ENCODE measurements at places on chromosomes 16 and 17.

GRCh38 chr17:67004181-67004580, 39.7 kb downstream of the CACNG4 start:
- DNase-seq, result no peak

DNA sequence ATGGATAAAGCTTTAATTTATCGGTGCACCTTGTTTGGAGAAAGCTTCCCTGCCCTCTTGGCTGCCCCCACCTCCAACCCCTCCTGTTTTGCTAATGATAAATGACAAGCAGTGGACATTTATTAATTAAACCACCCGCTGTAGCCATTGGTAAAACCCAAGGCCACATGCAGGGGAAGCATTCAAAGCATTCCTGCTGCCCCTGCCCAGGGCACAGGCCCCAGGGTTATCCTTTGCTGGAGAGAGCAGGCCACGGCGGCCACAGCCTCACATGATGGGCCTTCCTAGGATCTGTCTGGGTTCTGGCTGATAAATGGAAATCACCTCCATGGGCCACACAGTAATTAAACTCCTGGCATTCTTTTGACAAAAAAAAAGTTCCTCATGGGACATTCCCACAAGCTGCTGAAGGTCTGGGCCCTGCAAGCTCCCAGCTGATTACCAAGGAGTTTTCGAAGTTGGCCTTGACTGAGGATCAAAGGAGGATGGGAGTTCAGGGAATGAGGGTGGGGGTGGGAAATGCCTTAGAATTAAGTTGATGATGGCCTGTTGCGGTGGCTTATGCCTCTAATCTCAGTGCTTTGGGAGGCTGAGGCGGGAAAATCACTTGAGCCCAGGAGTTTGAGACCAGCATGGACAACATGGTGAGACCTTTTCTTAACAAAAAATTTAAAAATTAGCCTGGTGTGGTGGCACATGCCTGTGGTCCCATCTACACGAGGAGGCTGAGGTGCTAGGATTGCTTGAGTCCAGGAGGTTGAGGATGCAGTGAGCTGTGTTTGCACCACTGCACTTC, 35.5 kb downstream of the SOST start:
- no peak for DNase-seq

DNA sequence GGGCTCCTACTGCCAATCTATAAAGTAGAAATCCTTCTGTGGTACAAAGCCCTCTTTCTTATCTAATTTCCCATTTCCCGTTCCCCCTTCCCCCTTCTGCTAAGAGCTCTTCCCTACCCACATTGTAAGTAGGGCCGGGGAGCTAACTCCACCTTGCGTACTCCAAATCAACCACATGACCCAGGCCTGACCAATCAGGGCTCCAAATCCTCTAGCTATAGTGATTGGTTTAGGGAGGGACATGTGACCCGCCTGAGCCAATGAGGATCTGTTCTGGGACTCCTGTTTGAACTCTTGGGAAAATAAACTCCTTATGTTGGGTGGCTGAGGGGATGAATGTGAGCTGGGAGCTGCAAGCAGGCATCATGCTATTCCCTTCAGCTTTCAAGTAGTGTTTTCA, 40.9 kb upstream of the MEOX1 start:
- DNase-seq, result no peak

GRCh38 chr17:76493505-76494167, 7.6 kb downstream of the RHBDF2 start:
- no peak for DNase-seq

DNA sequence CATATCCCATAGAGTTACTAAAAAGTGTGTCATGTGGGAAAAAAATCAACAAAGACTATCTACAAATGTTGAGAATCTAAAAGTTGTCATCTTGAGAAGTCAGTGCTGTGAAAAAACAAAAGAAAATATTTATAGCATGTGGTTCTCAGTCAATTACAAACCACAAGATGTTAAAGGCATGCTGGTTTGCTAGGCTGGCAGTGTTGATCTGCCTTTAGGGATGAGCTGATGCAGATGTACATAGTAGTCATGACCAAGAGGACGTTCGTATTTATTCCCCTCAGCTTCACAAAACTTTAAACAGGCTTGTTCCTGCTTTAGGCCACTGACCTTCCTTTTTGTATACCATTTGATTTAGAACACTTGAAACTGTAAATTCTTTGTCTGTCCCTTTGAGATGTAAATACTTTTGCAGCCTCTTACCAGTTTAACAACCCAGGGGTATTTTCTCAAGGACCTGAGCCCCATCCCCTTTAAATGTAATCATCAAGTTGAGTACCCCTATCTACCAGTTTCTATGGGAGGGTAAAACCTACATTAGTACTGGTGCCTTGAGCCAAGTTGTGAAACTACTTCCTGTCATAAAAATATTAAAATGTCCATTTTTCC, 446.6 kb downstream of the KCNJ18 start:
- DNase-seq, result no peak

- peak; percentile 69 for DNase-seq
These were observed 33.3 kb downstream of the JPH3 start for GRCh38 chr16:87635541-87636049.

DNA sequence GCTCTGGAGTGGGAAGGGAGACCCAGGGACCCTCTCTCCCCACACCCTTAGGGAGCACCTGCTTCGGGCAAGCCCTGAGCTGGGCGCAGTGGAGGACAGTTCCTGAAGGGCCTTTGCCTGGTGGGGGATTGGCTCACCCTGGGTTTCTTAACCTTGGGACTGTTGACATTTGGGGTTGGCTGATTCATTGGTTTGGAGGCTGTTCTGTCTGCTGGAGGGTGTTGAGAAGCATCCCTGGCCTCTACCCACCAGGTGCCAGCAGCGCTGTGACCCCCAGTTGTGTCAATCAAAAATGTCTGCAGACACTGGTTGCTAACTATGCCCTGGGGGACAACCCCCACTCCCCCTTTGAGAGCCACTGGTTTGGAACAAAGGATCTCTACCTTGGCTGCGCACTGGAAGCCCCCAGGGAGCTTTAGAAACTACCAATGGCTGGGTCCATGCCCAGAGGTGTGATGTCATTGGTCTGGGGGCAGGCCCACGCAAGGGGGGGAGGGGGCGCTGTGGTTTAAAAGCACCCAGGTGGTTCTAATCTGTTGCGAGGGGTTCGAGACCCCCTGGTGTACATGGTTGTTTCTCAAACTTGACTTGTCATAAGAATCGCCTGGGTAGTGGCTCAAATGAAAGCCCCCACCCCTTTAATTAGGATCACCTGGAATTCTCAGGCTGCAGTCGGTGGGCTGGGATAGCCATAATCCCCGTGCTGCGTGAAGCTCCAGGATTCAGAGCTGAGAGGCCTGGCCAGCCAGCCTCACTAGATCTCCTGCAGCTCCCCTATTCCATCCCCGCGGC, 151.9 kb upstream of the GSE1 start:
- DNase-seq, result no peak

GRCh38 chr16:85750146-85750826, 610 bp downstream of the C16orf74 start:
- DNase-seq, result peak; percentile 55

DNA sequence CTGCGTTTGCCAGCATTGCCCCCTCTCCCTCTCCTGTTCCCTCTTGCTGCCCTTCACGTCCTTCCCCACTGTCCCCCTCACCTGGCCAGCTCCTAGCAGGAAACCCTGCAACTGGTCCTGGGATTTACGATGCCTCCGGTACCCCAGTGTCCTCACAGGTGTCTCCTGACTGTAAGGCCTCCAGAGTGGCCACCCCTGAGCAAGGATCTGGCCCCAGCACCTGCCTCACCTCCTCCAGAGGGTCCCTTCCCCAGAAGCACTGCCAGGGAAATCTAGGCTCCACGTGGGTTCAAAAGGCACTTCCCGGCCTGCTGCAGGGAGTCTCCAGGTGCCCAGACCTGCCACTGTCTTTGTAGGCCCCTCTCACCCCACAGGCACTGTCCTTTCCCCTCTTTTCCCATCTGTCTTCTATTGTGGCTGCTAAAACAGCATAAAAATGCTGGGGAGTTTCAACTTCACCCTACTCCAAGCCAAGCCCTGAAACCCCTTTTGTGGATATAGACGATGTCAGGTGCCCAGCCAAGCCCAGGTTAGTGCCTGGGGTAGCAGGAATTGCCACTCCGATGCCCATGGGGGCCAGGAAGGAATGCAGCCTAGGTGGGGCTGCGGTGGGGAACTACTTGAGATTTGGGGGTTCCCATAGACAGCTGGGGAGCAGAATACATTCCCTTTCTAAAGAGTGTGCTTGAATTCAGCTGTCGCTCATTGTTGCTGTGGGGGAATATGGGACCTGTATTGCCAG, 25.7 kb downstream of the RAB11FIP4 start:
- DNase-seq, result no peak

- no peak for DNase-seq
These were observed 65.3 kb downstream of the HS3ST3B1 start for GRCh38 chr17:14366199-14366598.

- peak; percentile 48 for DNase-seq
These were observed 17.6 kb downstream of the ZNF213 start for GRCh38 chr16:3152277-3152990.

- DNase-seq, result peak; percentile 69
These were observed 44.9 kb upstream of the PABPN1L start for GRCh38 chr16:88911136-88911945.

GRCh38 chr16:27230562-27231001, 27.3 kb downstream of the KDM8 start:
- peak; percentile 53 for DNase-seq

GRCh38 chr16:53971616-53972015, 267.7 kb downstream of the FTO start:
- no peak for DNase-seq

- DNase-seq, result no peak
These were observed 15.4 kb downstream of the PHF12 start for GRCh38 chr17:28935744-28936460.

DNA sequence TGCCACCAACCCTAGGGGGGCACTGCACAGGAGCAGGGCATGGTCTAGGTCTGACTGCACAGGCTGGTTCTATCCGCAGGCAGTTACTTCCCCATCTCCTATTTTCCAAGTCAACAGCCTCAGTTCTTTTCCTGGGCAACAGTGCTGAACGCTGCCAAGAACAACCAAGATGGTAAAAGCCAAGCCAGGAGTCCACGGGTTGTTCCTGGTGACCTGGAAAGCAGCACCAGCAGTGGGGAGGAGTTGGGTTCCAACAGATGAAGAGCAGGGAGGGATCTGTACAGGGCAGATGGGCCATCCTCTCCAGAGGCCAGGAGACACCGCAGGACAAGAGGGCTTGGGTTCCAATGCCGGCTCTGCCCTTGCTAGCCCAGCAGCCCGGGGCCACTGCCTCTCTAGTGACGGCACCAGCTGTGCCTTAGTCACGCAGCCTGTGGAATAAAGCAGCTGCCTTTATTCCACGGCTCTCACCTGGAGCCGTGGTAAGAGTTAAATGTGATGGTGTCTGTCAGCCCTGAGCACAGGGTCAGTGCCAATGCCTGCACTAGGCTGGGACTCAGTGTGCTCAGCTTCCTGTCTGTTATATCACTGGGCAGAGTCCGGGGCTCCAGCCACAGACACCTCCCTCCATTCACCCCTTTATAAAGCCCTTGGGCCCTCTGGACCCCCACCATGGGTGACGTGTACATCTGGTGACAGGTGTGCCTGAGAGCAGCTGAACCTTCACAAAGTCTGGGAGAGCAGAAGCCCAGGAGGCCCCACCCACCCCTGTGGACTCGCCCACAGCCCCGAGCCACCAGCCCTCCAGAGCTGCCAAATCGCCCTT, 44.9 kb downstream of the MARF1 start:
- DNase-seq, result no peak

- no peak for DNase-seq
These were observed 104.1 kb downstream of the CDH13 start for GRCh38 chr16:82730901-82731300.

DNA sequence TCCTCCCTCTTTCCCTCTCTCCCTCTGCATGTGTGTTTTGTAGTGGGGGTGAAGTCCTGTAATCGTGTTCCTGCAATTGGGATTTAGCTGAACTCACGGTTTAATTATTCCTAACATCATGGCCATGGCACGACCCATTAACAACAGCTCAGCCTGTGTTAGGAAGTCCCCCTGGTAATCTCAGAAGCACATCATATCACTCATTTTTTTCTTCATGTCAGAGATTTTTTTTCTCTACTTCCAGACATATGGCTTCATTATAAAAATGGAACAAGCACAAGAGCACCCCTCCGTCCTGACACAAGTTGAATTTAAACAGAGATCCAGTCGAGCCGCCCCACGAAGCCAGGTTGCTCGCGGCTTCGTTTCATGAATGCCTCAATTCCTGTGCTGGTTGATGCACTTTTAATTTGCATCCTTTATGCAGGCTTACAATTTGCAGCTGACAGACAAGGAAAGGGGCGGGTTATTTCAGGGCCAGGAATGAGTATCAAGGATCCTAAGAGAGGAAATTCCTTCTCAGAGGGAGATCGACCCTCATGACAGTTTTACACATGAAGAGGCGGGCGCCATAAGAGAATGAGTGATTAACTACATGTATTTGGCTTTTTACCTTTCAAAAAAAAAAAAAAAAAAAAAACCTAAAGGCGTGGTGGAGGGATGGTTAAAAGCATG, 192.9 kb downstream of the MAF start:
- DNase-seq, result no peak

DNA sequence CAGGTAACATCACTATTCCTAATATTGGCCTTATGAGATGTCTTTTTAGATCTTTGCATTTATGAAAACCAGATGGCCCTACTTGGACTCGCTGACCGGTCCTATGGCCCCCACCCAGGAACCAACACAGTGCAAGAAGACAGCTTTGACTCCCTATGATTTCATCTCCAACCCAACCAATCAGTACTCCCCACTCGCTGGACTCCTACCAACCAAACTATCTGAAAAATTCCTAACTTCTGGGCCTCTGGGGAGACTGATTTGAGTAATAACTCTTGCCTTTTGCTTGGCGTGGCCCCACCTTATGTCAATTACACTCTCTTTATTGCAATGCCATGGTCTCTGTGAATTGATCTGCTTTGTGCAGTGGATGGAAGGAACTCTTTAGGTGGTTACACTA, 828.9 kb downstream of the CDH11 start:
- no peak for DNase-seq

DNA sequence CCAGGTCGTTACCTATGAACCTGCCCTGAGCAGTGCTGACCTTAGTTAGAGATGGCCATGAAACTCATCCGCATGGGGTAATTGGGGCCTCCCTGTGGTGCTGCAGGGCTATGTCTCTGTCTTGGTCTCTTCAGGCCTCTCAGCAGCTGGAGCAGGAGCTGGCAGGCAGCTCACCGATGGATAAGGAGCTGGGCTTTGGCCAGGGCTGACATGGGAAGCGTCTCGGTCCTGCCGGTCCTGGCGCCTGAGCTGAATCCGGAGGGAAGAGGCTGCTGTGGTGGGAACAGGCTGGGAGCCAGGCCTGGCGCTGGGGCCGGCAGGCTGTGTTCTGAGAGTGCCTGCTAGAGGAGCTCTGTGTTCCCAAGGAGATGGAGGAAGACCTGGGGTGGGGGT, 10.1 kb downstream of the IL32 start:
- DNase-seq, result no peak
